ENCODE measurements at places on chromosomes 7 and 10.

DNA sequence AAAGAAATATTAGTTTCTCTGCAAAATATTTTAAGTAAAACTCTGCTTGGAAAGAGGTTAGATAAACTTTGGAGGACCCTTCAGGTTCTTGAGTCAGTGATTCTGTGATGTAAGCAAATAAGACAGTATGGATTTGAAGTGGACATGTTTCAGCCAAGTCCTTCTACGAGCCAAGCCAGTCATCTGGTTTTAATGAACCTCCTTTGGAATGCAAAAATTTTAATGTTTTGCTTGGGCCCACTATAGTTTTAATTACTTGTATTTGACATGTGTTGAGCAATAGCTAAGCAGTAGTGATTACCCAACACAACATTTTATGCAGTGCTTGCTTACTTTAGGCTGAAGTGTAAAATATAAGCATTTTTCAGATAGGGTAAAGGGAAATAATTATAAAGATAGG, 296.3 kb upstream of the SEMA3D start:
- no peak for DNase-seq

GRCh38 chr7:149799397-149800168, 26.2 kb upstream of the ZNF467 start:
- DNase-seq = peak; percentile 39

- DNase-seq = no peak
Observed at GRCh38 chr7:150382123-150382843, 3.2 kb downstream of the ZNF775 start.

GRCh38 chr7:130986261-130986690, 252.3 kb upstream of the KLF14 start:
- no peak for DNase-seq

- DNase-seq = no peak
Observed at GRCh38 chr7:100577507-100577906, 3.8 kb upstream of the SAP25 start.

DNA sequence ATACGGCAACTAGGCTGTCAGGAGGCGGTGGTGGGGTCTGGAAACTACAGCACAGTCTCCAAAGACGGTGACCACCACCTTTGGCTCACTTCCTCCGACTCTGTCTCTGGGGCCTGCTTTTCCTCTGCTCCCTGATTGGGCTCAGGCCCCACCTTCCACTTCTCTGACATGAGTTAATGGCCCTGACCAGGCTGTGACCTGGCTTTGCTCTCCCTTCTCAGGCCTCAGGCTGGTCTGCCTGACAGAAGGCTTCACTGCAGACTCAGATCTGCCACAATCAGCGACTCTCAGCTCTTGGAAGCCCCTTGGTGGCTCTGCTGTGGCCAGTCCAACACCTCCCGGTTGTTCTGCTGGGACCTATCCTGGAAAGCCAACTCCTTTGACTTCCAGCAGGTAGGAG, 7.7 kb downstream of the STYXL1 start:
- no peak for DNase-seq

DNA sequence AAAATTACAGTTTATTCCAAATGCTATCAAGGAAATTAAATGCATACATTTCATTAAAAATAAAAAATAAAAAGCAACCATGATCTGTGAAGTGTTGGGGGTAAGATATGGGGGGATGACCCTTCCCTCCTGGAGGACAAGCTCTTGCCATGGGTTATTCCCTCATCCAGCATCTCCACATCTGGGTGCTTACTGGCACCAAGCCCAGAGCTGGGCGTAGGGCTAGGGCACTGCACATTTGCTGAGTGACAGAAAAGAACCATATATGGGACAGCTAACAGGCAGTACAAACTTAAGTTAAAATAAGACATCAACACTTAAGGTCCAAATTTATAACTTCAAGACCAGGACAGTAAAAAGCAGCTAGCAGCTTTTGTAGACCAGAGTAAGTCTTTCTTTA, 10.2 kb downstream of the CCDC6 start:
- DNase-seq = no peak

DNA sequence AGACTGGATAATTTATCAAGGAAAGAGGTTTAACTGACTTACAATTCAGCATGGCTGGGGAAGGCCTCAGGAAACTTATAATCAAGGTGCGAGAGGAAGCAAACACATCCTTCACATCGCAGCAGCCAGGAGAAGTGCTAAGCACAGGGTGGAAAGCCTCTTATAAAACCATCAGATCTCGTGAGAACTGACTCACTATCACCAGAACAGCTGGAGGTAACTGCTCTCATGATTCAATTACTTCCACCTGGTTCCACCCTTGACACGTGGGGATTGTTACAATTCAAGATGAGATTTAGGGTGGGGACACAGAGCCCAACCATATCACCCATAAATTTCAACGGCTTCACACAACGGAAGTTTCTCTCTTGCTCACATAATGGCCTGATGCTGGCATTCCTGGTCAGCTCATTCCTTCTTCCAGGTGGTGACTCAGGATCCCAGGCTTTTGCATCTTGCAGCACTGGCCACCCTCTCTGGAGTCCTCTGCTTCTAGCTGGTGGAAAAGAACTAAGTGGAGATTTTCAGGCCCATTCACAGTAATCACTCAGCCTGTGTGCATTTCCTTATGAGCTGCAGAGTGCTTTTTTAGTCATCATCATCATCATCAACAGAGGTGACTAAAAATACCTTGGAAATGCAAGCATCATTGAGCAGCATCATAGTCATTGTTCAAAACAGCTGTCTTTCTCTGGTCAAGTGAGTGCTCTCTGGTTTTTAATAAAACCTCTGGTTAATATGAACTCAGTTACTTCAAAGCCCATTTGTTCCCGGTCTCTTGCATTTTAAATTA, 308.1 kb downstream of the SFMBT2 start:
- no peak for DNase-seq

GRCh38 chr10:27819781-27820531, 74.3 kb upstream of the MKX start:
- no peak for DNase-seq

GRCh38 chr7:81594767-81595166, 175.1 kb downstream of the HGF start:
- no peak for DNase-seq

DNA sequence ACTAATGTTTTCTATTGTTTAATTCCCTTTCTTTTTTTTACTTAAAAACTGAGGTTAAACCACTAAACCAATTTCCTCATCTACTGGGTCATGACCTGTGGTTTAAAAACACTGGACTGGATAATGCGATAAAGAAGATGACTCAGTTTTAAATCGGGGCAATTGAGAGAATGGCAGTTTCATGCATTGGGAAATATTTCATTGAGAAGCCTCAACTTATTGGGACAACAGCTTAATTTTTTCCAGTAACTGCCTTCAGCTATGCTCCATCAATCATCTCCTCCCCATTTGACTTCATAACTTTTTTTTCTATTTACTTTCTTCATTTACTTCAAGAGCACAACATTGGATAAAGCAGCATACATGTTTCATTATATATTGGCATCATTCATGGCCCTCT, 61.8 kb upstream of the MET start:
- no peak for DNase-seq

- no peak for DNase-seq
Observed at GRCh38 chr10:77321838-77322237, 315.8 kb downstream of the KCNMA1 start.

All from stimulated activated CD4-positive, alpha-beta T cell treated with anti-CD3 and anti-CD28 coated beads, Interleukin-4, amount 100 ng/mL, for 48 hours (primary cell).